Stimulated activated CD8-positive, alpha-beta memory T cell treated with anti-CD3 and anti-CD28 coated beads, Interleukin-15, amount 100 ng/mL, for 24 hours (primary cell): ENCODE measurements at places on chromosomes 12 and 14.

GRCh38 chr12:16612647-16613046, 6.7 kb upstream of the LMO3 start:
- no peak for DNase-seq

DNA sequence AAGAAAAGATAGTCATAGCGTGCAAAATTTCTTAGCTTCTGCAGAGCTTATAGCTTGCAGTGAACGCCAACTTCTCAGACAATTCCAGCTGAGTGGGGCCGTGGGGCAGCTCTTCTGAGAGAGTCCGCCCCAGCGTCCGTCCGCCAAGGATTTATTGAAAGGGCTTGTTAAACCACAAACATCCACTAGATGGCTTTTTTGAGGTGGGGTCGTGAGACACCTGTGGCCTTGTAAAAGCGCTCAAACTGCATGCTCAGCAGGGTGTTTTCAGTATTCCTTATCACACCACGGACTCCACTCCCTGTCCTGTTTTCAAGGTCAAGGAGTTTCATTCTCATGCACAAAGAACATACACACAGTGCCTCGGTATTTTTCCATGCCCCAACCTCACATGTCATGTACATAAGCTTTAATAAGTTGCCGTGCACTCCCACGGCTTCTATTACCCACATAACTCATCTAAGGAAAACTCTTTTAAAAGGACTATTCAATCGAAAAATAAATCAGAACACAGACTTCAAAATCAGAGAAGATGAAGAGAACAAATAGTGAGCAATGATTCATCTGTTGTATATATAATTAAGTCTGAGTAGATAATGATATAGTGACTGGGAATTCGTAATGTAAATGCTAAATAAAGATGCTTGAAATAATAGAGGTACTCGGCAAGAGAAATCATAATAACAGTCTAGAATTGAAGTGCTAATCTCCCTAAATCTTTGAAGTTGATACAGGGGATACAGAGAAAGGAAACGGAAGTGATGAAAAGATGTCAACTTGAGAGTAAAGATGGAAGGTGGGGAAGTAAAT, 46.7 kb downstream of the WBP11 start:
- no peak for DNase-seq

DNA sequence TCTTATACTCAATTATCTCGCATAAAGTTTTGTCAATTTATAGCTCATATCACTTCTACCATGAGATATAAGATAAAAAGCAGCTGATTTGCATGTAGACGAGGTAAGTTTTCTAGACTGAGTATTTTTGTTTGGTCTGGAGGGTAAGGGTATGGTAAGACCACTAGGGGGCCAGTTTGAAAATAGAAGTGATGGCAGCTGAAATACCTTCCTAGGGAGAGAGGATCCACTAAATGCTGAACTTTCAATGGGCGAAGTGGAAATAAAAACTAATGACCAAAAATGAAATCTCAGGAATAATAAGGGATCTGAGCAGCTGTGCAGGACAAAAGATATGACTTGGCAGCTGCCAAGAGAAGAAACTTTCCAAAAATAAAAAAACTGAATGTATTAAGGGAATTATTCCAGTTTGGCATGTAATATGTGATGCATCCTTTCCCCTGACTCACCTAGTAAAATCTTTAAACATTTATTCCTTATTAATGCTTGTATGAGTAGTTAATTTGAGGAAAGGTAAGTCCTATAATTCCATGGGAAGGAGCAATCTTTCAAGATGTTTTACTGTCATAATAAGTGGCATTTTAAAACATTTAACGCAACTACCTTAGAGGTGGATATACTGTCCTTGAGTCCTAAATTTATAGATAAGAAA, 754.5 kb downstream of the C12orf50 start:
- no peak for DNase-seq

DNA sequence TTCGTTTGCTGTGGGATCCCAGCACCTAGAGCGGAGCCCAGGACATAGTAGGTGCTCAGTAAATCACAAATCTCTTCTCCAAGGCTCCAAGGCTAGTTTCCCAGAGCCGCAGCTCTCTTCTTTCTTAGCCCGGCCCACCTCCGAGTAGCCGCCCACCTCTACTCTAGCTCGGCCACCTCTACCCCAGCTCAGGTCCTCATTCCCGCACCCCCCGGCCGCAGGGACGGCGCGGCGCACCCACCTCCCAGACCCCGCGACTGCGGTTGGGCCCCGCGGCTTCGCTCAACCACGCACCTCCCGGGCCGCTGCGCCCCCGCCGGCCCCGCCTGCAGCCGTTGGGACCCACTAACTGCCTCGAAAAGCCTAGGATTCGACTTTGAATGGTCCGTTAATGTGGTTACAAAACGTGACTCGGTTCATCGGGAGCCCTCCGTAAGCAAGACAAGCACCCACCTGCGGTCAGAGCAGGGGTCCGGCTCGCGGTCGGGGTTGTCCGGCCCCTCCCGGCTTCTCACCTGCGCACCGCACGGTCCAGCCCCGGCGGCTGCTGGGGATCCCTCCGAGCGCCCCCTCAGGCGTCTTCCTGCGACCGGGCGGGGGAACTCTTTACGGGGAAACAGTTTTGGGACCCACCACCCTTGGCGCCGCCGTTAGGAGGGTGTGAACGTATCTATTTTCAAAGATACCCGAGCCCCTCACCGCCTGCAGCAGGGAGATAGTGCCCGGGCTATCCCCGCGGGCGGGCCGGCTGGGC, at the start of gene SLC2A14:
Gene SLC2A14 (minus strand): TSS at position 350 of the 754 bp plus-strand sequence. CDS start 3,035 bp downstream, outside the sequence.
- DNase-seq = no peak

- DNase-seq = no peak
Observed at GRCh38 chr12:63362791-63363190, 211.8 kb upstream of the AVPR1A start.

DNA sequence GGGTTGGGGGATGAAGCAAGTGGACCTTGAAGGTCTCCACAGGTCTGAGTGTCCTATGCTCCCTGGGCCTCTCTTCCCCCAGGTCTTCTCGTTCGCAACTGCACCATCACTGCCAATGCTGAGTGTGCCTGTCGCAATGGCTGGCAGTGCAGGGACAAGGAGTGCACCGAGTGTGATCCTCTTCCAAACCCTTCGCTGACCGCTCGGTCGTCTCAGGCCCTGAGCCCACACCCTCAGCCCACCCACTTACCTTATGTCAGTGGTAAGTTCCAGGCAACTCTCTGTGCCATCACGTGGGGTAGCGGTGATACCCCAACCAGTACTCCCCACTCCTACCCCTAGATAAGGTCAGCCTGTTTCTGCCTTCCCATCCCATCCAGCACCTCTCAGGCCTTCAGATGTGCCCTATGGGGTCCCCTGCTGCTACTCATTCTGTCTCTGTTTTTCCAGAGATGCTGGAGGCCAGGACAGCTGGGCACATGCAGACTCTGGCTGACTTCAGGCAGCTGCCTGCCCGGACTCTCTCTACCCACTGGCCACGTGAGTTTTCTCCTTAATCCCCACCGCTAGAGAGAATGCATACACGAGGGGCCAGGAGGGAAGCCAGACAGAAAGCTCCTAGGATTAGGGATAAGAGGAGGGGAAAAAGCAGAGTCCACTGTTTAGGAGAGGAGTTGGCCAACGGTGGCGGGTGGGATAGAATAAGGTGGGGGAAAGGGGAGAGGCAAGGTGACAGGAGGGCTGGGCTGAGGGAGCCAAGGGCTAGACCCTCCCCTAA, 1.6 kb upstream of the TAPBPL start:
- no peak for DNase-seq

GRCh38 chr12:20426957-20427356, 58.6 kb downstream of the PDE3A start:
- DNase-seq = no peak

- DNase-seq = no peak
Observed at GRCh38 chr14:68885226-68886108, 92.6 kb upstream of the ZFP36L1 start.

- DNase-seq = no peak
Observed at GRCh38 chr12:6919588-6919987, 5.2 kb downstream of the ENO2 start.

- DNase-seq = no peak
Observed at GRCh38 chr14:65487783-65488494, 75.4 kb downstream of the FUT8 start.

DNA sequence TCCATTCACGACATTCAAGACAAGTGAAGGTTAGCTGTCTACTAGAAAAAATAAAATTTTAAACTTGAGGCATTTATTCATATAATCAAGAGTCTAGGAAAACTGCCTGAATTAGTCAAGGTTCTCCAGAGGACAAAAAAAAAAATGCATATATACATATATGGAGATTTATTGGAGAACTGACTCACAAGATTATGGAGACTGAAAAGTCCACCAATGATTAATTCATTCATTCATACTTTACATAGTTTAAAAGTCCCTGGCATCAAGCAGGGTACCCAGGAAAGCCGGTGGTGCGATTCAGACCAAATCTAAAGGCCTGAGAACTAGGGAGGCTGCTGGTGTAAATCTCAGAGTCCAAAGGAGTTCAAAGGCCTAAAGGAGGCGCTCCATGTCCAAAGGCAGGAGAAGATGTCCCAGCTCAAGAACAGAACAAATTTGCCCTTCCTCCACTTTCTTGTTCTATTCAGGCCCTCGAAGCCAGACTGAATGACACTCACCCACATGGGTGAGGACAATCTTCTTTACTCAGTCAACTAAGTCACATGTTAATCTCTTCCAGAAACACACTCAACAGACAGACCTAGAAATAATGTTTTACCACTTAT, 64.3 kb downstream of the ANKS1B start:
- DNase-seq = no peak

GRCh38 chr12:91609283-91609682, 426.7 kb upstream of the DCN start:
- no peak for DNase-seq

DNA sequence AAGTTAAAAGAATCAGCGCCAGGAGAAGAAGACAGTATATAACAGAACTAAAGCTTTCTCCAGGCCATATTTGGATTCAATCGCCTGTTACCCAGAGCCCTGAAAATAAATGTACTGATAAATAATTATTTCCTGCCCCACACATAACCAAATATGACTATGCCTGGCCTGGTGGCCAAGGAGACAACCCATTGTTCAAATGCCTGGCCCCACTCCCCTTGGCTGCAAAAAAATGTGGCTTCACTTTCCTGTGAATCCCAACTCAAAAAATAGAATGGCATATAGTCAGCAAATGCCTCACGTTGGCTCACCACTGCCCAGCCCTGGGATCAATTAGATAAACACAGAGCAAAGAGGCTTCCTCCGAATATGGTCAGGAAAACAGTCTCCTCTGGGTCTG, 472.1 kb downstream of the BCL11B start:
- DNase-seq = no peak

GRCh38 chr14:95998656-95999055, 40.5 kb upstream of the C14orf132 start:
- DNase-seq = no peak

- no peak for DNase-seq
Observed at GRCh38 chr12:107475900-107476299, 209.7 kb upstream of the PWP1 start.

DNA sequence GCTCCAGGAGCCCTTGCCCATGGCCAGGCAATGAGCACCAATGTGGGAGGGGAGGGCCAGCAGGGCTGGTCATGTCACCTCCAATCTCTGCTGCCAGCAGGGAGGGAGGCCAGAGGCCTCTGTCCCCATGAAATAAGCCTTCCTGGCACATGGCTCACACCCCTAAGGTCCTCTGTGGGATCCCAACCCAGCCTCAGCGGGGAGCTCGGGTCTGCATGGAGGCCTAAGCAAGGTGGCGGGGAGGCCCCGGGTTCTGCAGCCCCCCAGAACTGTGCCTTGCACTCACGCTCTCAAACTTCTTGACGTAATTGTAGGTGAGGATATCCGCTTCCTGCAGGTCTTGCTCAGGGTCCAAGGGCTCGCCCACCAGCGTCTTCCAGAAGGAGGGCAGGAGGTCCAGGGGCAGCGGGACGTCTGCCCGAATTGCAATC, 41.7 kb downstream of the TRAFD1 start:
- DNase-seq = no peak

DNA sequence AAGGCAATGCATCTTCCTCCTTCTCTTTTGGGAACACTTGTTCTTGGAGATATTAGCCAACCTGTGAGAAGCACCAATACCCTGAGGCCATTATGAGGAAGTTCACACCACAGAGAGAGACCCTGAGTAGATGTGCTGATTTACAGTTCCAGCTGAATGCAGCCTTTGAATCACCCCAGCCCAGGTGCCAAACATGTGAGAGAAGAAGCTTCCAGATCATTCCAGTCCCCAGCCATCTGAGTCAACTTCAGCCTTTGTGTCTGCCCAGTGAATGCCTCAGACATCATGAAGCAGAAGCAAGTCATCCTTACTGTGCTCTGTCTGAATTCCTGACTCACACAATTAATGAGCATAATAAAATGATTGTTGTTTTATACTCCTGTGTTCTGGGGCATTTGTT, 25.1 kb downstream of the C12orf42 start:
- no peak for DNase-seq

GRCh38 chr12:43332977-43333640, 218.9 kb downstream of the ADAMTS20 start:
- DNase-seq = no peak

DNA sequence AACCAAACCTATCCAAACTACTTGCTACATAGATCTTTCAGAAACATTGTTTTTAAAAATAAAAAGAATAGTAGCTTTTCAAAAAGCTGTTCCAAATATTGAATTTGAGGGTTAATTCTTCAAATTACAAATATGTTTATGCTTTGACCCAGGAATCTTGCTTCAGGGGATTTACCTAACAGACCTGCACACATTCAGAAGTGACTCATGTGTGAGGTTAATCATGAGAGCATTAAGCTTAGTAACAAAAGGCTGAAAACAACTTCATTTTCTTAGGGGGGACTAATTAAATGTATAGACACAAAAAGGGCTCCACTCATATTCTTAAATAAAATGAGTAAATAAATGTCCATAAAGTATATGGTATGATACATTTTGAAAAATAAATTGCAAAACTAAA, 672.4 kb upstream of the FLRT2 start:
- no peak for DNase-seq

DNA sequence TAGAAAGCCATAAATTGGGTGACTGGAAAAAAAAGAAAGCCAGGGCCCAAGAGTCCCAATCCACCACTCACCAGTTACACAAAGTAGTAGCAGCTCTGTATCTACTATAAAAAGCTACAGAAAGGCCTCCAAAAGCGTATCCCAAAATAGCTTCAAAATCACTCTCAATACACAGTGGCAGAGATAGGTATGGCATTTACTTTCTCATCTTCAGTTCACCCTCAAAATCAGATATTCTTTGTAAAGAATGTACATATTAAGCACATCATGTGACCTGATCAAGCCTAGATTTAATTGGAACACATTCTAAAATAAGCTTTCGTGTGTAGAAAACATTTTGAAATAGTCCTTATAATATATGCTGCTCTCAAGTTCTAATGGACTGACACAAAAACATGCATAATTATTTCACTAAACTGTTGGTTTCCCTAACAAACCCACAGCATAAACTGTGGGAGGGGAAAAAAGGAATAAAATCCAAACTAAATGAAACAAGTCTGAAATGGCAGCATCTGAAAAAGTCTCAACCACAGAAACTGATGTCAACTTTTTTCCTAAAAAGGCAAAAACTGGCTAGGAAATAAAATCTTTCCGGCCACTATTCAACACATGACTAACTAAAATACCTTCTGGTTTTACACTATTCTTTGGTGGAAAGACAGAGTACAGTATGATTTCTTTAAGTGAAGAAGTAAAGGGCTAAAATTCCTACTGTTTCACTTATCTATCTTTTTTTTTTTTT, 25.9 kb downstream of the UBE2N start:
- DNase-seq = no peak

GRCh38 chr14:77076113-77076631, 21.9 kb upstream of the CIPC start:
- DNase-seq = no peak
